ENCODE measurements at places on chromosomes 1 and 21.
A peak's percentile ranks its signal among the peaks of the same experiment; 100 is the strongest.

DNA sequence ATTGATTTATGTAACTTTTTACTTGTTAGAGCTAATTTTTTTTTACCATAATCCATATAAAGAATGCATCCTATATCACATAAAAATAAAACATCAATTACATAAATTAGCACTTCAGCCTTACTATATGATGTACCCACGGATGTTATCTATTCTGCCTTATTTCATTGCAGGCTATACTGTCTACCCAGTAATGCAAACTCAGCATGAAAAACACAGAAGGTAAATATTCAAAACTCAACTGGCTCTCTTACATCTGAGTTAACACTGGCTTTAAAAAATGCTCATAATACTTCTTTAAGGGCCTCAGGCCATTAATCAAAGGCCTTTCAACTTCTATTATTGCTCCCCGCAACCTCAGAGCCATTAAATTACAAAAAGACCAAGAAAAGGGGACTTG is 65.8 kb downstream of the AHCTF1 start:
- DNase-seq: no peak

DNA sequence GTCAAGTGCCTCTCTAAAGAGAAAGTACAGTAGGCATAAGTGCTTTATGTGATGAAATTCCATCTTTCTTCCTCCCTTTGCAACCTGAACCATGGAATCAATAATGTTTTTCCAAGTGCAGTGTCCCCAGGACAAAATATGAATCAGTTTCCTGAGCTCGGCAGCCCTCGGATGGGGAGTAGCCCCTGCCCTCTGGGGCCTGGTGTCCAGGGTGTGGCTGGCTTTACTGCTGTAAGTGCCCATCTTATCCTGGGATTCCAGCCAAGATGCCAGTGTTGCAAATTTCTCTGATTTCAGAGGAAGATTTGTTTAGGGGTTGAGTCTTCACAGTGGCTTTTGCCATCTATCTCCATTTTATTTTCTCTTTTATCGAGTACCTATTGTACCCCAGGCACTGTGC is 40.5 kb upstream of the SRP9 start:
- DNase-seq: no peak

GRCh38 chr21:36852293-36852692 is 114.2 kb downstream of the HLCS start:
- no peak for DNase-seq

DNA sequence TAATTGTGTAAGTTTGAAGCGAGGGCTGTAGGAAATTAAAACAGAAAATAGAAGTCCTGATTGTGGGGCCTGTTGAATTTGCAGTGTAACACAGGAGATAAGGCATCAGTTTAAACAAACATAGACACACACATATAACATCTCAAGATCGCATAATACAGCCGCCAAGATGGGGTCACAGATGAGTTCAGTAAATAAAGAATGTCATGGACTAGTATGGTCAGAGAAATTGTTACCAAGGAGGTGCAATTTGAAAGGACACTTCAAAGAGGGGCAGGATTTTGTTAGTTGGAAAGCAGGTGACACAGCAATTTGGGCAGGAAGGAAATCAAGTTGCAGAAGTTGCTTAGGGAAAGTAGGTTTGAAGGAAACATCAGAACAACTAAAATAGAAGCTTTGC is 450.0 kb downstream of the USP25 start:
- DNase-seq: no peak

DNA sequence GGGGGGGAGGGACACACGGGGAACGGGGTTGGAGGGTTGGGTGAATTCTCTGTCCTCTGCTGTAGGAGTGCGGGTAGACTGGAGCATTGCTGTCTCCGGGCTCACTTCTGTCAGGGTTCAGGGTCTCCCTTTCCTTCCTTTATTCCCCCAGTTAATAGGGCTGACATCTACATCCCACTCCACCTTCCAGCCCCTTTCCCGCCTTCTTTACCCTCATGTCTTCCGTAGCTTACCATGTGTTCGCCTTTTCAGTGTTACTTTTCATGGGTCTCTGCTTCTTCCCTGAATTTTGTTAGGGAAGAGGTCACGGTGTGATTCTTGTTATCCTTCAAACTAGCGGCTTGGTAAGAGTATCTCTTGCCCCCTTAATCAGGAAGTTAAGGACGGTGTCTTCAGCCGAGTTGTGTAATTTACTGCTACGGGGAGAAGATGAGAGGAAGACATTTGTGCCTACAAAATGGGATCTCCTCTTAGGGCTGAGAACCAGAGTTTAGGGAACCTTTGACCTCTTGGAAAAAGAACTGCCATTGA is 917 bp downstream of the RAP1A start:
- no peak for DNase-seq

DNA sequence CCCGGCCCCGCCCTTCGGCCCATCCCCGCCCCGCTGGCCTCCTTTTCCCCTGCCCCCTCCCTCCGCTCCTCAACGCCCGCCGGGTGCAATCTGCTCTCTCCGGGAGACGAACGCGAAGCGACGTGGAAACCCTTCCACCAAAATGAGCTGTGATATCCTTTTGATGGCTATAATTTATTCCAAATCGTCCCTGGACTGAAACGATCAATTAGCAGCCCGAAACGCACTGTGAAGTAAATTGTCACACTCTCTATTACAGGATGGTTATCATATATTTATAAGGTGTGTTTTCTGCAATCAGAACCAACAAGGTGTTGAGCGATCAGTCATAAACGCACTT is 134.6 kb upstream of the BARHL2 start:
- DNase-seq: no peak

DNA sequence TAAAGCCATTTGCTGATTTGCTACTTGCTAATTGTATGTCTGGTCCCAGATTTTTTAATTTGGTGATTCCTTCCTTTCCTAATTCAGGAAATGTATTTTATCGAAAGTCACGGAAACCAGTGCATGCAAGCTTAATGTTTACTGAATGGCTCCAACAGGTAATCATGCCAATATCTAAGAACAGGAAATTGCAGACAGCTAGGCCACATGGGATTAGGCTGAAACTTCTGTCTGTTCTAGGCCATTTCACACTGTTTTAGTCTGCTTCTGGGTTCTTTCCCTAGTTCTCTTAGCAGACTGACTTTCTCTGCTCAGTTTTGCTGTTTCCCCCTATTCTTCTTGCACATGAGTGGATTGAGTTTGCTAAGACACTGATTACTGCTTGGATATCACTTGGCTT is 111.4 kb downstream of the NTNG1 start:
- no peak for DNase-seq

GRCh38 chr1:201254625-201255478 is 28.5 kb upstream of the PKP1 start:
- DNase-seq: peak; percentile 79

DNA sequence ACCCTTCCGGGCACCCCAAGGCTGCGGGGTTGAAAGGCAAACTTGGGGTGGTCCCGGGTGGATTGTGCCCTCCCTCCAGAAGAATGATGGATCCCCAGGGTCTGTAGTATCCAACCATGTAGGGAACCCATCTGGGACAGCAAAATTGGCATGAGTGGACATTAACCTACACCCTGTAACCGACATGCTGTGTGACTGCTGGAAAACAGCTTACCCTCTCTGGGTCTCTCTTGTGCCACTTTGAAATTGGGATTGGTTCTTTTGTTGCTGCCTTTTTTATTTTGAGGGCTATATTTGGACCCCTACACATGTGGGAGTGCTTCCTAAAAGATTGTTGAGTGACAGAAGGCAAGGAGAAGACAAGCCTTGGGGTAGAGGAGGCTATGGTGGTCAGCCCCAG is 19.5 kb downstream of the PADI1 start:
- DNase-seq: no peak

GRCh38 chr1:11432526-11432925 is 46.4 kb upstream of the DISP3 start:
- no peak for DNase-seq

- no peak for DNase-seq
These were observed 53.3 kb upstream of the GJA8 start for GRCh38 chr1:147849098-147849895.

DNA sequence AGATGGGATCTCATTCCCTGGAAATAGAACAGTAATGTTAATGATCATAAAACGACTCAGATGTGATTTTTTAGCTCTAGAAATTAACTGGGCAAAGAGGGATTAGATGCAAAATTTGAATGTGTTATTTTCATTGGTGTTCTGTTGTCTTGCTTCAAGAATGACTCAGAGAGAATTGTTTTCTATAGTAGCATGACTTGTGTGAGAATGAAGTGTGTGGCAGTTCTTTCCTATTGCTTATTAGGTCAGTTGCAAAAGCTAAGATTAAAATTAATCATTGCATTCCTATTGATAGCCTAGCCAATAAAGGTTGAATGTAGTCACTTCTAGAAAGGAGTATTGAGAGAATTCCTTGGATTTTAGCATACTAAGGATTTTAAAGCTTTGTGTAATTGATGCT is 22.9 kb downstream of the SPEN start:
- no peak for DNase-seq

DNA sequence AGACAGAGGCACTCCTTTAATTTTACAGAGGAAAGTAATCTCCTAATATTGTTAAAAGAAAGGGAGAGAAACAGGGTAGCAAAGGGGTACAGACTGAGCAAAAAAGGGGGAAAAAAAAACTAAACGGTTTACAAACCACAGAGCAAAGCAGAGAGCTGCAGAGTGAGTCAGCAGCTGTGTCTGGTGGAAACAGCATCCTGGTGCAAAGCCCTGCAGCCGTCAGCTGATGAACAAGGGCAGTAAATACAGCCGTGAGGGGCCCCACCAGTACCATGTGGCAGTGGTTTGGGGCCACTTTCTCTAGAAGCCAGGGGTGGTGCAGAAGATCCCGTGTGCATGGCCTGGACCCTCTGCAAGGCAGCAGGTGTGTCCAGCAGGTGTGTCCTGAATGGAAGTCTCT is 111.3 kb downstream of the ERG start:
- no peak for DNase-seq

GRCh38 chr1:228066891-228067654 is 15.4 kb upstream of the ARF1 start:
- DNase-seq: no peak

GRCh38 chr1:28822799-28823198 is 10.8 kb downstream of the OPRD1 start:
- no peak for DNase-seq

GRCh38 chr1:19628879-19629278 is 15.2 kb upstream of the NBL1 start:
- DNase-seq: no peak

GRCh38 chr1:108858230-108858950 is 1.5 kb upstream of the AKNAD1 start:
- no peak for DNase-seq

DNA sequence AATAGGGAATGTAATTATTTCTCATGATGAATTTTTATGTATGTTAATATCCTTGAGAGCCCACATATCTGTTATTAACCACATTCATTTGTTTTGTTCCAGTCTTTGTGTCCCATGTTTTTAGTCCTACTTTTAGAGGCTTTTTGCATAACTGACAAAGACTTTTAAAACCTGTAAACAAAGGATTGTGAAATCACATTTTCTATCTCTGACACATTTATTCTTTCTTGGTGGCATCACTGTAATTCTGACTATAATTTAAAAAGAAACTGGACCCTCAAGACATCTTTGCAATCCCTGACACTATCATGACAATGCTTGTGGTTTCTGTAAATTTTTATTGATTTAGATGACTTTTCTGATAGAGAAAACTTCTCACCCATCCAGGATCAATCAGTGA is 313.1 kb downstream of the SIPA1L2 start:
- no peak for DNase-seq

DNA sequence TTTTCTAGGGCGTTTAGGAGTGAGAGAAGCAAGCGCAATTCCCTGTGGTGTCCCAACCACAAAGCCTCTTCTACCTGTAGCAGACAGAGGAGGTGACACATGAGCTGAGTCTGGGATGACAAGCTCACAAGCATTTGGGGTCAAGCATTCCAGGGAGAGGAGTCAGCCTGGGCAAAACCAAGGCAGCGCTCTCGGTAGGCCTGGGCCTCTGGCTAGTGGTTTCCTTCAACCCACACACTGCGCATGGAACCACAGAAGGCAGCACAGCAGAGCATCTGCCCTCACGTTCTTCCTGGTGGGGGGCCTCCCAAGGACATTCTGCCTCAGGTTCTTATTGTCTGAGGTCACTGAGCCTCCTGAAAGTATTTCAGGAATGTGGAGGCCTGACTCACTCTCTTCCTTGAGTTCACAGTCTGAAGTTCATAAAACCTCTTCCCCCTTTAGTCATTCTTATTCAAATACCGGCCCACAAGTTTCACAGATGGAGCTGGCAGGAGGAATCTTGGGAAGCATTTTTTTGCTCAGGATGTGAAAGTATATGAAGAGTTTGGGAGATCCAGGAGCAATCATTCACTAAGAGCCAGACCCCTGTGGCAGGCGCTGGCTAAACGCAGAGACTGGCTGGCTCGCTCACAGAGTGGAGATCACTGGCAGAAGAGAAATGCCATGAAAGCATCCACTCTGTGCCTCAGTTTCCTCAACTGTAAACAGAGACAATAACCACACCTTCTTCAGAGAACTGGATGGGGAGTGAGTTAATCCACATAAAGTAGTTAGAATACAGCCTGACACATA is 26.8 kb downstream of the CCN1 start:
- no peak for DNase-seq

- no peak for DNase-seq
These were observed 22.8 kb downstream of the LCE3E start for GRCh38 chr1:152543820-152544219.

GRCh38 chr1:215358356-215358755 is 208.7 kb upstream of the KCTD3 start:
- DNase-seq: no peak

GRCh38 chr1:101312147-101312546 is 75.3 kb downstream of the S1PR1 start:
- DNase-seq: no peak

DNA sequence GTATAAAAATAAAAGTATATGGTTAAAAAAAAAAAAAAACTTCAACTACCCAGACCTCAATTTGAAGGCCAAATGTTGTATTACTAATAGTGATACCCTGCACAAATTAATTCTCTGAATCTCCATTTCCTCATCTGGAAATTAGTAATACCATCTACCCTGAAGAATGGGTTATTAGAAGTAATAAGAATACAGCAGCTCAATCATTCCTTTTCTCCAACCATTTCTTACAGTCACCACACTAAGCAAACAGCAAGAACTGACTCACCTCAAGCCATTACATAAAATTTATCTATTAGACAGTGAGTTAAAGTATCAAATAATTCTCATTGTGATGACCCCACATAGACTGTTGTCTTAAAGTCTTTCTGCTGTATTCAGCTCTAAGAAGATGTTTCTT is 39.6 kb downstream of the RERE start:
- DNase-seq: no peak

GRCh38 chr1:64357422-64357821 is 112.5 kb upstream of the CACHD1 start:
- no peak for DNase-seq

DNA sequence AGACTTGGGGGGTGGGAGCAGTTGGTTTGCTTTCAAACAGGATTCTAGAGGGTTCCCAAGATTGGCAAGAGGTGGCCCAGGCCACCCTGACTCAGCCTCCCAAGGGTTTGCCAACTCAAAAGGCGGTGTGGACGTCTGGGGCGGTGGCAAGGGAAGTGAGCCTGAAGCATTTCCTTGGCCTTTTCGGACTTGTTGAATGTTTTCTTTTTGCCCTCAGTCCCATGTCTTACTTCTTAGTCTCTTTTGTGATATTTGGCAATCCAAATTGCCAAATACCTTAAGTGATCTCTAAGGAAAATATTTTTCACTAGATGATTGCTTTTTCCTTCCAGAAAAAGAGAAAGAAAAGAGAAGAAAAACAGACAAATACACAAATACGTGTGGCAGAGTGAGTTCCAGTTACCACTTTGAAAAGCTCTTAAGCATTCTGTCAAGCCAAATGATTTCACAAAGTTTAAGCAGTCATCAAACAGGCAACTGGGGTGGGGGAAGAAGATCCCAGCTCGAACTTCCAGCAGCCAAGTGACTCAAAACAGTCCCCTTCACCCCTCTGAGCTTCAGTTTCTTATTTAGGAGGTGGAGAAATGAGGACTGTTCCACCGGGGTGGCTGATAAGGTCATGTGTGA is 374.6 kb upstream of the USP24 start:
- DNase-seq: no peak

Measured in activated CD4-positive, CD25-positive, alpha-beta regulatory T cell treated with anti-CD3 and anti-CD28 coated beads, Interleukin-2, amount 50 U/mL, for 72 hours (primary cell).